ENCODE measurements at places on chromosomes 6 and 20.

GRCh38 chr6:170444056-170444591 is 109.0 kb downstream of the PSMB1 start:
- DNase-seq = no peak

GRCh38 chr20:58699623-58700107 is 7.1 kb downstream of the NPEPL1 start:
- DNase-seq = no peak

DNA sequence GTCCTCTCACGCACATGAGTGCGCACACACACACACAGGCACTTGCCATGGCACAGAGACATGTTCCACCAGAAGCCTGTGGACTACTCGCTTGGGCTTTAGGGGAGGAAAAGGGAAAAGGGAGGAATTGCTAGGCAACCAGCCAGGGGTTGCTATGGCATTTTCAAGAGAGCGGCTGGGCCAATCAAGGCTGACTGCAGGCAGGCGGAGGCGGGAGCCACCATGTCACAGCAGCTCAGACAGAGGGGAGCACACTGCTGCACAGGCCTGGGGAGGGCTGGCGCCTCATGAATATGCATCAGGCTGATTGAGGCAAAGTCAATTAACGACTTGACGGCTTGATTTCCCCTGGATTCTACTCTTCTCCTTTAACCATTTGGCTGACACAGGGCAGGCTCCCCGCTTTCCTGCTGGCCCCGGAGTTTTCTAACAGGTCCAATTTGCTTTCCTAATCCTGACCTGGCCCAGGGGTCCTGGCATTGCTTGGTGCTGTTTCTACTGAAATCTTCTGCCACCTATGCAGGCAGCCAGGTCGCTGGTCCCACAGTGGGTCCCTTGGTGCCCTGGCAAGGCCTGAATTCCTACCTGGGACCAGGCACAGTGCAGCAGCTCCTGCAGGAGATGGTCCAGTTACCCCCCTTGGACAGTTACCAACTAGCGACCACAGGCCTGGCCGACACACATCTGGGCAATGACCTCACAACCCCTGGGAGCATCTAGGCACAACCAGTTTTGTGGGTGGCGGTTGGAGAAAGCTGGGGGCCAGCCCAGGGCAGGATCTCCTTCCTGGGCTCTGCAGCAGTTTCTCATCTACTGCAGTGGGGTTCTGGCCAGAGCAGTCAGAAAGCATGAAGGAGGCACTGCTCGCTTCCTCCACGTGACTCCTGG is 52.1 kb downstream of the YTHDF1 start:
- no peak for DNase-seq

GRCh38 chr6:39137245-39137644 is 22.3 kb upstream of the SAYSD1 start:
- peak; percentile 37 for DNase-seq

GRCh38 chr6:72813807-72814596 is 192.1 kb downstream of the KCNQ5 start:
- DNase-seq = no peak

DNA sequence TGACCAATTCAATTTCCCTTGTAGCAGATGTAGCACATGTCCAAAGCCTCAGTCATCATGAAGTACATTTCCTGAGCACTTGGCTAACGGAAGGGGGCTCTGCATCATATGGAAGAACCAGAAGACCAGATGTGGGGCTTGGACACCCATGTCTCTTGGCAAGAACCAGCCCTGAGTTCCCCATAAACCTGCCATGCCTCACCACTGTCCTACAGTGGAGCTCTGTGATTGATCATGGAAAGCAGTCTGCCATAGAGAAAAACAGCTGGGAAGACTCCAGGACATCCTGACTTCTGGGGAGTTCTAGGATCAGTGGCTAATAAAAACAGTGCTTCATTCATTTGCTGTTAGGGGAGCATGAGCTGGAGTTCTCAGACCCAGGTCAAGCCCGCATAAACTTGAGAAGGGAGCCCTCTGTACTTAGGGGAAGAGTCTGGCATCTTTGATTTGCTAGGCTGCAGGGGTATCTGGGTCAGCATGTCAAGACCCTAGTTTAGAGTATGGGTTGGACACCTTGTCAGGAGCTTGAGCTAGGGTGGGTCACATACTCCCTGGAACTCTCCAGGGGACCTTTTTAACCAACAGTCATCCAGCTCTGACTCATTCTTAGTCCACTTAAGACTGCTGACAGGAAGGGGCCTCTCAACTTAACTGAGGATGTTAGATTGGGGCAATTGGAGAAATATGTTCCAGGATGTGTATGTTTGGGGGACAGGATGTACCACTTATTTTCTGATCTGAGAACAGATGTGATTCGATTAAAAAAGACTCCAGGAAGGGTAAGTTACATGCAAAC is 26.3 kb upstream of the TRAM2 start:
- DNase-seq = no peak

GRCh38 chr20:10369723-10370090 is 64.3 kb downstream of the MKKS start:
- no peak for DNase-seq

- no peak for DNase-seq
These were observed 12.1 kb upstream of the TSPYL1 start for GRCh38 chr6:116291701-116292396.

DNA sequence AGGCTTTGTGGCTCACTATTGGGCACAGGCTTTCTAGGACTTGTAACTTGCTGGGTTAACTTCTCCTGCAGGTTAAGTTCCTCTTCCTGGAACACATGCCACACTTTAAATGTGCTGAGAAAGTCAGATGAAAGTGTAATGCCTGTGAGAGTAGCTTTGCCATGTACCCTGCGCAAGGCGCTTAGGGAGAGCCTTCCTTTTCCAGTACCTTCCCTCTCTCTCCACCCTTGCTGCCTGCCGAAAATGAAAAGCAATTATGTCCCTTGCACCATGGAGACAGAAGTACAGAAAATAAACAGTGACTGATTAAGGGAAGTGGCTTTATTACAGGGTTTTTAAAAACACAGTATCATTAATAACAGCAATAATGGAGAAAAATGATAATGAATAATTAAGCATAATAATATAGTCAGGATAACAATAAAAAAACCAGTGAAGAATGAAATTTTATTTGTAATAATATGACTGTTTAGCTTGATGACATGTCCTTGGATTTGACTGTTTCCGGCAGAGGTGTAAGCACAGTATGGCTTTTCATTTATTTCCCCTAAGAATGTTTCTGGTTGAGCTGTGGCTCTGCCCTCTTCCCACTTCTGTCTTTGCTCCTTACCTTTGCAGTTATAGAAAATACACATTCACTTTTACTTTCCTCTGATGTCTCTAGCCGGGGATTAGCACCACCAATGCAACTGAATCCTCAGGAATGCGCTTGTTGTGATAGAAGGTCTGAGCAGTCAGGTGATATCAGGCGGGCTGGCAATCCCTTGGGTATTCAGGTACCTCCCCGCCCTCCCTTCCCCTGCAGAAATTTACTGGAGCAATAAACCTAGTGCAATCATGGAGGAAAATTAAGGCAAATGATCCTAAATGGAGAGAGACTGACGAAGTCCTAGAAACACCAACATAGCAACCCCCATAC is 472.3 kb upstream of the CITED2 start:
- DNase-seq = no peak

DNA sequence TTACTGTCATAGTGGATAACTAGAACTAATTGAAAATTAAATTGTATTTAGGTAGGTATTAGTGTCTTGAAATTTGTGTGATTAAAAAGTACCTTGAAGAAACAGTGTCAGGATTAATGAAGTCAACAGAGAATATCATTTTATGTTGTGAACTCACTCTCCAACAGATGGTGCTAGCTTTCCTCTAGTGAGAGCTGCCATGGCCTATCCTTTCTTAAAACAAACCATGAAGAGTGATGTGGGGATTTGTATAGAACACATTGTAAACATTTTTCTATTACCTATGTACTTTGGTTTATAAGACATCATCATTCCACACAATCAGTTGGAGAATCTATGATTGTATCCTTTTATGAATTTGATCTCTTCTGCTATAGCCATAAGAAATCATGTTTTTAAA is 4.8 kb upstream of the SRSF12 start:
- DNase-seq = no peak

Data from activated T-helper 1 cell treated with anti-CD3 and anti-CD28 coated beads, Interleukin-12 subunit alpha, Interleukin-12 subunit beta, Interleukin-2, Interleukin-4 antibody, amounts not matched to agents 30 ng/mL and 10 ng/mL and 1 ng/mL, durations not matched to agents 14 hours and 24 hours and 36 hours (primary cell).